Foreskin keratinocyte (primary cell): ENCODE measurements at places on chromosomes 6 and 20.

- DNase-seq: no peak
Observed at GRCh38 chr6:156474507-156475120, 302.6 kb upstream of the ARID1B start.

GRCh38 chr6:37926661-37927060, 107.1 kb downstream of the ZFAND3 start:
- no peak for DNase-seq

GRCh38 chr20:24459733-24460132, 9.7 kb upstream of the SYNDIG1 start:
- DNase-seq: no peak

DNA sequence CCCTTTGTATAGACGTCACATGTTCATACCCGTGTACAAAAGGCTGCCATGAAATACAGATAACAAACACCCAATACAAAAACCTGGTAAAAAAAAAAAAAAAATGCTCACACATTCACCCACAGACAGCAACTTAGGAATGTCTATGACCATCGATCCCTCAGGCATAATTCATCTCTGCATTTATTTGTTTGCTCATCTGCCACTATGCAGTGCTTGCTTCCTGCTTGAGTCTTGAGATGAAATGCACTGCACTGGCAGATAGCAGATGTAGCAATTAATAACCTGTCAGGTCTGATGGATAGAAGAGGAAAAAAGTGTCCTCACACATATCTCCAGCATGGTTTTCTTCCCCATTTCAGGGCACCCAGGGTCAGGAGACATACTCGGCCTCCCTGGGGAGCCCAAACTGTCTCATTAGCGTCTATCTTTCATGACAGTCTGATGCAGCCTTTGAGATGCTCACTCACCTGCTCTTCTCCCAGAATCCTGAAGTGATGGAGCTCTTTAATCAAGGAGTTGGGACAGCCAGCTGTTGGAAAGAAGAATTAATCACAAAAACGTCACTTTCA, 295.1 kb upstream of the AGPAT4 start:
- DNase-seq: no peak

- no peak for DNase-seq
Observed at GRCh38 chr20:56348305-56348693, 10.5 kb upstream of the FAM210B start.

GRCh38 chr6:30882759-30883684, 1.3 kb upstream of the DDR1 start:
- DNase-seq: peak; percentile 83

- DNase-seq: peak; percentile 70
Observed at GRCh38 chr6:136586295-136586694, 36.1 kb upstream of the MAP7 start.

DNA sequence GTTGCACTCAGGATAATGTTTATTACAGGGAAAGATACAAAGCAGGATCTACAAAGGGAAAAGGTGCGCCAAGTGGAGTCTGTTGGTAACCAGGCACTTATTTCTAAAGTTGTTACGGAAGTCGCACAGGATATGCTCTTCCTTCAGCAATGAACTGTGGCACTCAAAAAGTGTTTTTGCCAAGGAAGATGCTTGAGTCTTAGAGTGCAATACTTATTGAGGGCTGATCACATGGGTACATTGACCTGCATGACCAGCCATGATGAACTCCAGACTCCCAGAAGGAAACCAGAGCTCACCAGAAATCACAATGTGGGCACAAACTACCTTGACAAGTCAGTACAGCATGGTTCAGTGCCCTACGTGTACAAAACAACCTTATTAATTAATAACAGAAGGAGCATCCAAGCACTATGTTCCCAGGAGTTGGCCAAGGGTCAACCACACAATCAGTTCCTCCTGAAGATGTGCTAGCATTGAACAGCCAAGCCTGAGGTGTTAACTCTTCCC, 270.7 kb upstream of the TFAP2D start:
- DNase-seq: no peak

DNA sequence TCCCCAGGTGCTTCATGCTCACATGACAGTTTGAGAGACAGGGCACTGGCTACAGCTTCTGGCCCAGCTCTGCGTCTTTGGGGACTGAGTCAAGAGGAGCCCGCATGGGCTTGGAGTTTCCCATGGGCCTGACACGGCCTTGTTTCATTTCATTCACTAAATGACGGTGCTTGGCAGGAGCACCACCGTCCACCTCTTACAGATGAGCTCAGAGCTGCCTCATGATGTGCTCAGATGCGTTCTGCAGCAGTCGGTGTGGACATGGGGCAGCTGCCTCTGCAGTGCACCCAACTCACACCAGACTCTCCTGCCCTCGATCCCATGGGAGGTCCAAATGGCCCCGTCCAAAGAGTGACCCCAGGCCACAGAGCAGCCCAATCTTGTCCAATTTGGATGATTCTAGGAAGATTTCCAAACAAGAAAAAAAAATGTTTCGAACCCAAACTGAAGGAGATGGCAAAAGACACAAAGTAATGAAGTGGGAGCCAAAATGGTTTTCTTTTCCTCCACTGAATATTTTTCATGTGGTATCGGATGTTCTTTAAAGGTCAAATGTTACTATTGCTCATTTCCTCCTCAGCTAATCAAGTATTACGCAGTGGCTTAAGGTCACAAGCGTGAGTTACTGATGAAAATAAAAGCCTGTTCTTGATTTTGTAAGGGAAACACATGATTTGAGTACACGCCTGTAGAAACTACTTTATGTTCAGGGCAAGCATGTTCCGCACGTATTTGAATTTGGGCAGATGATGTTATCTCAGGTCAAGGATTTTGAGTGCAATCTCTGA, 524.2 kb downstream of the CDH26 start:
- no peak for DNase-seq

GRCh38 chr20:29876911-29877285, 1380.6 kb upstream of the DEFB115 start:
- no peak for DNase-seq

DNA sequence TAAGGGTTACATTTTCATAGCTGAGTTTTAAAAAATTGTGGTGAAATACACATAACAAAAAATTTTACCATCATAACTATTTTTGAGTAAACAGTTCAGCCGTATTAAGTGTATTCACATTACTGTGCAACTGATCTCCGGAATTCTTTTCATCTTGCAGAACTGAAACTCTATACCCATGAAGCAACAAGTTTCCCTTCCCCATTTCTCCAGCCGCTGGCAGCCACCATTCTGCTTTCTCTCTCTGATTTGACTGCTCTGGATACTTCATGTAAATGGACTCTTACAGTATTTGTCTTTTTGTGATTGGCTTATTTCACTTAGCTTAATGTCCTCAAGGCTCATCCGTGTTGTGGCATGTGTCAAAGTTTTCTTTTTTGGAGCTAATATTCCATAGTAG, 341.6 kb downstream of the QKI start:
- no peak for DNase-seq

- DNase-seq: no peak
Observed at GRCh38 chr20:25521382-25521781, 63.9 kb downstream of the NINL start.

- no peak for DNase-seq
Observed at GRCh38 chr6:158843751-158844683, 24.8 kb upstream of the EZR start.

GRCh38 chr20:49505518-49505917, 23.1 kb upstream of the KCNB1 start:
- DNase-seq: no peak

DNA sequence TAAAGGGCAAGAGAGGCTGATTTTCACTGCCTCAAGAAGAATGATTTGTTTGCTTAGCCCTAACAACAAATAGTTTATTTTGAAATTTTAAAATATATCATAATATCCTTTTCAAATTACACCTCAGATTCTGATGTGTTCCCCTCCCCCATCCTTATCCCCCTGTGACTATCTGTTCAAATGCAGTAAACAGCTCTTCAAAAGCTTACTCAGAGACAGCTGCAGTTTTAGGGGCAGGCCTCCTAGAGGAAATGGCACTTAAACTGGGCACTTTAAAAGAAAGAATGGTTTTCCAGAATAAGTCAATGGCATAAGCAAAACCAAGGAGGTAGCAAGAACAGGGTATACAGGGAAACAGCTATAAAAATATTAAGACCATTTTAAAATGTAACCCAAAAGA, 118.6 kb upstream of the UST start:
- no peak for DNase-seq

GRCh38 chr20:63027922-63028389, 21.2 kb upstream of the BHLHE23 start:
- DNase-seq: no peak
